NB4 (cell line): ENCODE measurements at places on chromosomes 11 and 22.

- no peak for DNase-seq
These were observed 85.5 kb downstream of the MORC2 start for GRCh38 chr22:30882974-30883533.

DNA sequence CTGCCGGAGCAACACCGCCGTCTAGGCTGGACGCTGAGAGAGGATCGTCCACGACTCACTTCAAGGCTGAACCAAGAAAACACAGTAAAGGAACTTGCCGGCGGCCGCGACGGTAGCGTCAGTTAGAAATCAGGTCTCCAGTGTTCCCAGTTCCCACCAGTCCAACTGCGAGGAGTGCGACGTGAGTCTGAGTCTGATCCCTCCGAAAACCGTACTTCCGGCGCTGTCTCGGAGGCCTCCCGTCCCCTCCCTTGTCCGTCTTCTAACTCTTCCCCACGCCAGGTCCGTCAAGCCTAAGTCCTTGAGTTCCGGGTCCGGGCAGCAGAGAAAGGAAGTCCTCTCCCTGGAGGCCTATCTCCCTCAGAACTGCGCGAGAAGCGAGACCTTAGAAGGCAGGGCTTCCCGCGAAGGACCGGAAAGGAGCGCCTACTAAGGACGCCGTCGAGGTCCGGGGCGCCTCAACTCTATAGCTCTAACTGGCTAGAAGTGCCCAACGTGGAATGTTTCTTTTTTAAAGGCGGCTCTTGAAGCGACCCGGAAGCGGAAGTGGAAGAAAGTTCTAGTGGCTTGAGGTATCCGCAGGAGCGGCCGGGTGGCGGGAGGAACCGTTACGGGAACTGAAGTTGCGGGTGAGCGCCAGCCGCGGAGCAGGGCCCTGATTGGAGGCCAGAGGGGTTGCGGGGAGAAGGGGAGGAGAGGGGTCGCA is at the start of the genes BANF1 and EIF1AD:
Gene BANF1, plus strand, starts transcription at position 562 of the 706 bp plus-strand sequence. CDS start 748 bp downstream, outside the sequence.
Gene EIF1AD, minus strand, starts transcription at position 216 of the 706 bp plus-strand sequence. CDS start 1,768 bp downstream, outside the sequence.
- peak; percentile 100 for DNase-seq

DNA sequence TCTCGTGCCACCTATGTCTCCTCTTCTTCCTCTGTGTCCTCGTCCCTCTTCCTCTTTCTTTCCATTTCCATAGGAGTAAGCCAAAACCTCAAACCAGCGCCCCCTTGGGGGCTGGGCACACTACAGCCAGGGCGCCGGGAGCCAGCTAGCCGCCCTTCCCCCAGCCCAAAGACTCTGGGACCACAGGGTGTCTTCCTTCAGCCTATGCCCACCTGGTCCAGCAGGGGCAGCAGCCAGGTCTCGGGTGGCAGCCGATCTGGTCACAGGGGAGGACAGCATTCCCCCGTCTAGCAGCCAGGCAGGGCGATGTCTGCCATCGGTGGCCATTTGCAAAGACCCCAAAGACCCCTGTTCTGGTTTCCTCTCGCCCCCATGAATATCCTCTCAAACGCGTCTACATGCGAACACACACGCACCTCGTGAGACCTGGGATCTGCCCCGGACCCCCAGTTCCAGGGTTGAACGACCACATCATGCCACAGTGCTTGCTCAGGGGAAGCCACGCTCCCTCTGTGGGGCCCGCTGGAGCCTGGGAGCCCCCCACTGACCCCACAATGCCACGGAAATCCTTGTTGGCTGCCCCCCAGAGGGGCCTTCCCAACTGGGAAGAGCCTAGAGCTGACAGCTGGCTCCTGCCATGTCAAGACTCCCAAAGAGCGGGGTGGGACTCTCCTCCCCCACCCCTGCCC is 546.0 kb upstream of the CCDC179 start:
- no peak for DNase-seq

GRCh38 chr11:133921513-133921912 is 35.3 kb downstream of the IGSF9B start:
- no peak for DNase-seq

- peak; percentile 11 for DNase-seq
These were observed 26.2 kb downstream of the TRIM66 start for GRCh38 chr11:8656291-8656690.

DNA sequence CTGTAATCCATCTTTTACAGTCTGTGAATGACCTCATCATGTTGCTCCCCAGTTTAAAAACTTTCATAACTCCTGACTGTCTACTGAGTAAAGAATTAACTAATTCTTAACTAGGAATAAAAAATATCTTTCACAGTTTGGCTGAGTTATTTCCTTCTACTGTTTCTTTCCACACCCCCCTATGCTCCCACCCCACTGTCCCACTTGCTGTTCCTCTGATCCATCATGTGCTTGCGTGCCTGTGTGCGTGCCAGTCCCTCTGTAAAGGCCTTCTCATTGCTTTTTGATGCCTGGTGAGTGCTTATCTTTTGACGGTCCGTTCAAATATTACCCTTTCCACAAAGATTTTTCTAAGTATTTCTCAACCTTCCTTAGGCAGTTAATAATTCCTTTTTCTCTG is 55.6 kb downstream of the ATG16L2 start:
- DNase-seq: no peak

- DNase-seq: no peak
These were observed 69.6 kb downstream of the RAB30 start for GRCh38 chr11:83002053-83002452.

GRCh38 chr11:45332276-45332934 is 46.3 kb upstream of the SYT13 start:
- DNase-seq: peak; percentile 56

DNA sequence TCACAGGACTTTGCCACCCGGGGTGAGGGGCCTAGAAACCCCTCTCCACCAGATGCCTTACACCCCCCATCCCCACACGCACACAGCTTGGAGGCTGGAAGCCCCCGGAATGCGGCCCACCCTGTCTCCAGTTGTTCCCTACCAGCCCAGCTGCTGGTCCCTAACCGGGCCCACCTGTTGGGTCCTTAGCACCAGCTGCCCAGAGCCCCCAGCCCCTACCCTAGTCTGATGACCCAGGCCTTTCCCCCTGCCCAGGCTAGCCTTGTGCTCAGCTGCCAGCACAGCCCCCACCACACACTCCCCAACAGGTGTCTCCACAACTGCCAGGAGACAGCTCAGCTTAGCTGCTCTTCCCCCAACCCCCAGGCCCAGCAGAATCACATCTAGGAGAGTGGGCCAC is 67.1 kb downstream of the CDKN1C start:
- no peak for DNase-seq

DNA sequence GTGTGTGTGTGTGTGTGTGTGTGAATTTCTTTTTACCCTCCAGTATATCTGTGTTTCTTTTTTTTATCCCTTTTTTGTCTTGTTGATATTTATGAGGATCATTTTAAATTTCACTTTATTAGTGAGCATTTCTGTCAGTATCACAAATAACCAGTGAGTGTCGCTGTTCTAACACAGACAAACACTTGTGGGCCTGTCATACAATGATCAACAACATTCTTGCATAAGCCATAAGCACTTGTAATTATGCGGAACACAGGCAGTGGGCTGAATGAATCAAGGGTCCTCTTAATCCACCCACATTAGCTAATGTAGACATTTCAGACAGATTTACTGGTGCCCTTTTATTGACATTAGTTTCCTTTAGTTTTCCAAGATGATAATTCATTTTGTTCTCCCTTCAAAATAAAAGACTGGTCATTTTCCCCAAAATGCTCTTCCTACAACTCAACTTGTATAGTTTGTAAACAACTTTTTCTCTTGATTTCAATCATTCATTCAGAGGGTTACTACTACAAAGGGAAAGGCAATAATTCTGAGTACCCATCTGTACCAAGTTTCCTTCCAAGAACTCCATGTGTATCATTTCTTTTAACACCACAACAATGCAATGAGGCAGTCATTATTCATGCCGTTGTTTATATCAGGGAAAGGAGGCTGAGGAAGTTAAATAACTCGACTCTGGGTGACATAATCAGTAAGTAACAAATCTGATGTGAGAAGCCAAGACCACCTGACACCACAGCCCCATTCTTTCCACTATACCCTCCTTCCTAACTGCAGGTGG is 34.5 kb upstream of the ANO3 start:
- DNase-seq: peak; percentile 69

GRCh38 chr11:56923116-56923515 is 65.6 kb upstream of the OR5AK2 start:
- no peak for DNase-seq

- no peak for DNase-seq
These were observed 42.3 kb upstream of the CLDN5 start for GRCh38 chr22:19566279-19567156.

DNA sequence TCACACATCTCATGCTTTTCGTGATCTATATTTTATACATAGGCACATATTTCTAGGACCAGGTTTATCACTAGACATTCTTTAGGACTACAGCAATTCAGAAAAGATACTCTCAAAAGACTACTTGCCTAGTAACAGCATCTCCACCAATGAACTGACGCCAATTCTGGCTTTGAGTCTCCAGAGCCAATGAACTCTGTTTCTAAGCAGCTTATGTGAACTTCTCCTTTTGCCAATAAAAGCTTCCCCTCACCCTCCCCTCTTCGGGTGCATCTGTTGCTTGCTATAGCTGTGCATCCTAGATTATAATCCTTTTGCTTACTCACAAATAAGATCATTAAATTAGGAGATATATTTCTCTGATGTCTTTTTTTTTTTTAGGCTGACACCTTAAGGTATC is 11.4 kb upstream of the ANKK1 start:
- DNase-seq: peak; percentile 23

- DNase-seq: no peak
These were observed 134.4 kb upstream of the SORL1-AS1 start for GRCh38 chr11:121587182-121587581.

DNA sequence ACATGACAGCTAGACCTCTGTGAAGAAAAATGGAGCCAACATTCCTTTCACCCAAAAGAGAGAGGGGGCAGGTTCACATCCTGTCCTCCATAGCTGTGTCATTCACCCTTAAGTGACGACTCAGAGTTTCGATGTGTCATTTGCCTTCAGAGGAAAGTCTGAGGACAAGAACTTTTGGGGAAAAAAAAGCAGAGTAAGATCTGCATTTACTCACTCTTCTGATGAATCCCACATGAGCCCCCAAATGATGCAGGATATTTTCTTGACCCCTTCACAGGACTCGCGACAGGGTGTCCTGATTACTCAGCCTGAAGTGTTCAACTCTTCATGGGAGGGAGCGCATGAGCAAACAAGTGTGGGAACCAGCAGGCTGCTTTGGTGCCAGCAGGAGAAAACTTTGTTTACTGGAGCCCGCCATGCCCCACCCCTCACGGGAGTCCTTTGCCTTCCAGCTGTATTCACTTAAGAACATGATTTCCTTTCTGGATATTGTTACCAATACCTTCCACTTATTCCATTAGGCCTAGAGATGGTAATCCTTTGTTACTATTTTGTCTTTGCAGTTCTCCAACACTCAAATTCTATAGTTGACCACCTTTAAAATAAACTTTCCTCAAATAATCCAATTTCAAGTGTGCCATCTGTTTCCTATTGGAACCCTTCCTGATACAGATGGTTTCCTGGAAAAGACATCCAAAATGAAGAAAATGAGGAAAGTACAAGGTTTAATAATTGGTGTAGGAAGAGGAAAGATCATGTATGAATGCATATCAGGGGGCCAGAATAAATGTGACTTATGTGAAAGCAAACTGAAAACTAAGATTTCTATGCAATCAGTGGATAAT is 729.8 kb downstream of the FAM181B start:
- no peak for DNase-seq

- DNase-seq: peak; percentile 45
These were observed 2.1 kb downstream of the LRP5 start for GRCh38 chr11:68314203-68315170.

DNA sequence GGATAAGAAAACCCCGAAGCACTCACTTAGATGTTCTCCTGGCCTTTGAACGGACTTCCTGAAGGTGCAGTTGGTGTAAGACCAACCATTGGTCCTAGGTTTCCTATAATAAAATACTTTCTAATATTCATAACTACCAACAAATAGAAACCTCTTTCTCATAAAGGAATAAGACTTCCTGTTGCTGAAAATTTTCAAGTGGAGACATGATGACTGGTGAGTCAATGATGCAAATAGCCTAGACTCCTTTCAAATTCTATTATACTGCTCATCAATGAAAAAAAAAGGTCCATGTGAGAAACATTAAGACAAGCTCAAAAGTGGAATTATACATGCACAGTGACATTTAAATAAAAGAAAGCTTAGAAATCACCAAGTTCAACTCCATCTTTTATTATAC is 862.8 kb downstream of the FAM181B start:
- no peak for DNase-seq

- DNase-seq: peak; percentile 8
These were observed 285.4 kb downstream of the C11orf87 start for GRCh38 chr11:109707411-109707810.
